ENCODE measurements at places on chromosomes 2 and 18.

DNA sequence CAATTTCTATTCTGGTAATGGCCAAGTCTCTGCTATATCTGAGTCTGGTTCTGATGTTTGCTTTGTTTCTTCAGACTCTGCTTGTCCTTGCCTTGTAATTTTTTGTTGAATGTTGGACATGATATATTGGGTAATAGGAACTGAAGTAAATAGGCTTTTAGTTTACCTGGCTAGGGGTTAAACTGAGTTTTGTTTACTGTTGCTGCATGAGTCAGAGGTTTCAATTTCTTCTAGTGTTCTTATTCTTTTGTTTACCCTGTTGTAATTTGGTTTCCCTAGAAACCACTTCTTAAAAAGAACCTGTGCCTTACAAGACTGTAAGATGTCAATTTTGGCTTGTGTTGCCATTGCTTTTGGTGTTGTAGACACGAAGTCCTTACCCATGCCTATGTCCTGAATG lies 285.0 kb upstream of the KCNH7 start:
- DNase-seq: no peak

GRCh38 chr2:55949613-55950012 lies 26.0 kb upstream of the EFEMP1 start:
- no peak for DNase-seq

- no peak for DNase-seq
Measured at GRCh38 chr2:105038383-105039061, 653 bp downstream of the MRPS9 start.

GRCh38 chr2:187575751-187576067 lies 21.5 kb upstream of the TFPI start:
- no peak for DNase-seq

DNA sequence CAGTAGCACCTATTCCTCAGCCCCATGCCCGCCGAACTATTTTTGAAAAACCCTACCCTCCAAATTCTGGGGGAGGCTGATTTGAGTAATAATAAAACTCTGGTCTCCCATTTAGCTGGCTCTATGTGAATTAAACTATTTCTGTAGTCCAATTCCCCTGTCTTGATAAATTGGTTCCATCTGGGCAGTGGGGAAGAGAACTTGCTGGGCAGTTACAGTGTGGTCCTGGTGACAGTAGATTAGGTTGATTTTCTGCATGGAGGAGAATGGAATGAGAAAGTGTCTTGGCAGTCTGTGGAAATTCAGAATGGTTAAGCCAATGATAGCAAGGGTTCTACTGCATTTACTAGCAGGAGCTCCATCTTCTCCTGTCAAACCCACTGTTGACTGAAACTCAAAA lies 95.0 kb downstream of the SPP2 start:
- DNase-seq: no peak

- DNase-seq: no peak
Measured at GRCh38 chr18:362311-363290, 94.8 kb upstream of the THOC1 start.

- no peak for DNase-seq
Measured at GRCh38 chr2:230925443-230925878, 419 bp upstream of the GPR55 start.

DNA sequence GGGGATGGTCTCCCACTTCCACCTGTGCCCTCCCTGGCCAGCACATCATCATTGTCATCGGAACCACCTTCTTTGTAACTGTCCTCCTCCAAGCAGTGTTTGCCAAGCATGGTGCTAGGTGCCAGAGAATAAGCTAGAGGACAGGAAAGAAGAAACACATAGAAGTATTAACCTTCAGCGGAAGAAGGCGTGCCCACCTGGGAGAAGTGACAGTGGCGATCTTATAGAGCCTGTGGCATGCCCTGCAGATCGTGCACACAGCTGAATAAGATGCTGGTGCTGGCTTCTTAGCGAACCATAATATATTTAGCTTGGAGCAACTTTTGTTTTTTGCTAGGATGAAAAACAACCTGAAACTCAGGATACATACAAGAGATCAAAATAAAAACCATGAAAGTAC lies 148.0 kb downstream of the FAM210A start:
- DNase-seq: no peak

DNA sequence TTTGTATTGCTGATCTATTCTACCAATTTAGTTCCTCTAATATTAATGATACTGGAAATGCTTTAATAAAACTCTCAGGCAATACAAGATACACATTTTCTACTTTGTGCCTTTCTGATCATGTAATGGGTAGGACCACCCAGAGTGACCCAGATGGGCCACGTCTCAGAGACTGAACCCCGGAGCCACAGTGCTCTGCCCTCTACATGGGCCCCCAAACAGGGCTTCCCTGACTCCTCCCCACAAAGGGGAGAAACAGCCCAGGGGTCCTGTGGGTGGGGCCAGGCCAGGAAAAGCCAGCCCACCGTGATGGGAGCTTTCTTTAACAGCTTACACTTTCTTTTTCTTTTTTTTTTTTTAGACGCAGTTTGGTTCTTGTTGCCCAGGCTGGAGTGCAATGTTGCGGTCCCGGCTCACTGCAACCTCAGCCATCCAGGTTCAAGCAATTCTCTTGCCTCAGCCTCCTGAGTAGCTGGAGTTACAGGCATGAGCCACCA lies 18.4 kb downstream of the HDAC4 start:
- DNase-seq: no peak

GRCh38 chr2:61787941-61788563 lies 65.8 kb downstream of the FAM161A start:
- no peak for DNase-seq

All from T-helper 1 cell (primary cell).